Cortex of kidney (tissue), 1 donor: ENCODE measurements at places on chromosomes 1 and 21.

GRCh38 chr1:58883037-58883887 is 99.4 kb upstream of the JUN start:
- DNase-seq: no peak

DNA sequence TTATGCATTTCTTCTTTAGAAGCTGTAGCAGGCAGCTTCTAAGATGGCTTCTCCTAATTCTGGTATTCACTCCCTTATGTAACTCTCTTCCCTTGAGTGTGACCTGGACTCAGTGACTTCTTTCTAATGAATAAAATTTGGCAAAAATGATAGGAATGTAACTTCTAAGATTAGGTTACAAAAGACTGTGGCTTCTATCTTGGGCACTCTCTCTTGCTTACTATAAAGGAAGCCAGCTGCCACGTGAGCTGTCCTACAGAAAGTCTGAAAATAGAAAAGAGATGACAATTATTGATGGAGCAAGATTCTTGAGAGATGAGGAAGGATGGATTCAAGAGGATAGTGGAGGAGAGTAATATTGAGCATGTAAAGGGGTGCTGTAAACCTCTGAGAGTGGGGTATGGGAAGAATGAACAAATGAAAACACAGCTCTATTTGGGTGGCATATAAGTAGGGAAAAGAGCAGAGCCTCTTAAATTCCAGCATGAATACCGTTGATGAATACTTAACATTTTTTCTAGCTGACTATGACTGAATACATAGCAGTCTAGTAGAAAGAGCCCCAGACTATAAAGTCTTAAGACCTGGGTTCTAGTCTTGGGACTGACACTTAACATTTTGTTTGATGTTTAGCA is 5.5 kb downstream of the TSEN15 start:
- DNase-seq: no peak

DNA sequence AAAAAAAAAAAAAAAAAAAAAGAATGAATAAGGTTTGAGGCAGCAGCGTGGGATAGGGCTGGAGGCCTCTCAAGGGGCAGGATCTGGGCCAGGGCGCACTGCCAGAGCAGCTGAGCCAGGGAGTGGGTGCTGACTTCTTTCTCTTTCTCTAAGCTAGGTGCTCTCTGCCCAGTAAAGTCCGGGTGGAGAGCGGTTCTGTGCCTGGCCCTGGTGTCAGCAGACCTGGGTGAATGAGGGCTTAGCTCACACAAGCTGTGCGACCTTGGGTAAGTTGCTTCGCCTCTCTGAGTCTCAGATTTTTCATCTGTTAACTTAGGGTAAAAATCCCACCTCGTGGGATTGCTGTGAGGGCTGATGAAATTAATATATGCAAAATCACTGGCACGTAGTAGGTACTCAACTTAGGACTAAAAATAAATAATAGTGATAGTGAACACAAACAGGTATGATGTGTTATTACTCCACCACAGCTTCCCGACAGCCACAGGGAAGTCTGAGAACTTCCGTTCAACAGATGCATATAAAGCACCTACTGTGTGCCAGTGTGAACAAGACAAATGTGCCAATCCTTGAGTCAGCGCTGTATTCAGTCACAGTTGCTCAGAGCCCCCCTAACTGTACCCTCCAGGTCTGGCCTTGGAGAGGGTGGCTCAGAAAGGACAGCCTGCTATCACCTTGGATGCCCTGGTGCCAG is 2.0 kb upstream of the FAM131C start:
- DNase-seq: no peak

GRCh38 chr1:71343686-71344416 is 263.0 kb upstream of the ZRANB2 start:
- DNase-seq: no peak

- no peak for DNase-seq
These were observed 217.7 kb downstream of the CRB1 start for GRCh38 chr1:197485790-197486189.

DNA sequence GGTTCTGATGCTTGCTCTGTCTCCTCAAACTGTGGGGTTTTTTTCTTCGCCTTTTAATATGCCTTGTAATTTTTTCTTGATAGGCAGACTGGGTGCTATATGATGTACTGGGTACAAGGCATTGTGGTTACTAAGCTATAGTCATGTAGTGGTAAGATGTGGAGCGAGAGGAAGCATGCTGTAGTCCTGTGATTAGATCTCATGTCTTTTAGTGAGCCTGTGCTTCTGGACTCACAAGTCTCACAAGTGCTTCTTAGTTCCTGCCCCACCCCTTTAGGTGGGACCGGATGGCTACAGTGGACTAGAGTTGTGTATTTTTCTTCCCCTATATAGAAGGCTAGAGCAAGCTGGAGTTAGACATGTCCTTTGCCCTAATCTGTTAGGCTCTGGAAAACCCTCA is 178.7 kb downstream of the DNM3 start:
- DNase-seq: no peak

GRCh38 chr1:202938287-202938925 is 11.4 kb upstream of the KLHL12 start:
- no peak for DNase-seq
